Choroid plexus epithelial cell (primary cell): ENCODE measurements at places on chromosomes 6 and 20.

DNA sequence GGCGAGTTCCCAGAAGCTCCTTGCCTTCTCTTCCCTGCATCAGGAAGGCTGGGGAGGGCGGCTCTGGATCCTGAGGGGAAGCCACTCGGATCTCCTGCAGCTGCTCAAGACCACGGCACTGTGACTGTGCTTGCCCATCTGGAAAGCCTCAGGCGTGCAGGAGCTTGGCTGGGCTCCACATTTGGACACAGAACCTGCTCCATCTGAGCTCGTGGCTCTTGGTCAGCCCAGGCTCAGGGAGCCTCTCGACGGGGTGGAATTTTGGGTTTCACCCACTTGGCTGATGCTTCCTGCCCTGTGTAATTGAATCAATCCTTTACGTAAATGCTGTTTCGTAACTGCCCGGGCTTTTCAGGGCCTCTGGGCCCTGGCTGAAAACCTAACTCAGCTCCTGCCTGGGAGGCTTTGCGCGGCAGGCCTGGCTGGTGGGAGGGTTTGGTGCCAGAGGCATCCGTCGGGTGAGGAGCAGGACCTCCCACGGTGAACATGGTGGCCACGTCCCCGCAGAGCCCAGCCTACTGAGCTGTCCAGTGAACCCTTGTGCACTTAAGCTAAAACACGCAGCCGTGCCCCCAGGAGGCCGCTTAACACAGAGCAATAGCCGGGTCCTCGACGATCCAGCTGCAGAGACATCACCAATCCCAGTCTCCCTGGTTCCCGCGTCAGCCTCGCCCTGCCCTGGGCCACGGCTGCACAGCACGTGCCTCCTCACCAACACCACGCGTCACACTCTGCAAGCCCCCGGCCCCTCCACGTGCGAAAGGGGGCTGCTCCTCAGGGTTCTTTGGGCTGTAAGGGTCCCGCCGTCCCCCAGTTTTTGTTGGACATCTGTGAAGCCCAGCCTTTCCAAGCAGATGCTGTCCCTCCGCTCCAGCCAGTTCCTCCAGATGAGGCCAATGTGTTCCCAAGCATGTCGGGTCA is 241.0 kb downstream of the DLL1 start:
- DNase-seq, result peak; percentile 50

DNA sequence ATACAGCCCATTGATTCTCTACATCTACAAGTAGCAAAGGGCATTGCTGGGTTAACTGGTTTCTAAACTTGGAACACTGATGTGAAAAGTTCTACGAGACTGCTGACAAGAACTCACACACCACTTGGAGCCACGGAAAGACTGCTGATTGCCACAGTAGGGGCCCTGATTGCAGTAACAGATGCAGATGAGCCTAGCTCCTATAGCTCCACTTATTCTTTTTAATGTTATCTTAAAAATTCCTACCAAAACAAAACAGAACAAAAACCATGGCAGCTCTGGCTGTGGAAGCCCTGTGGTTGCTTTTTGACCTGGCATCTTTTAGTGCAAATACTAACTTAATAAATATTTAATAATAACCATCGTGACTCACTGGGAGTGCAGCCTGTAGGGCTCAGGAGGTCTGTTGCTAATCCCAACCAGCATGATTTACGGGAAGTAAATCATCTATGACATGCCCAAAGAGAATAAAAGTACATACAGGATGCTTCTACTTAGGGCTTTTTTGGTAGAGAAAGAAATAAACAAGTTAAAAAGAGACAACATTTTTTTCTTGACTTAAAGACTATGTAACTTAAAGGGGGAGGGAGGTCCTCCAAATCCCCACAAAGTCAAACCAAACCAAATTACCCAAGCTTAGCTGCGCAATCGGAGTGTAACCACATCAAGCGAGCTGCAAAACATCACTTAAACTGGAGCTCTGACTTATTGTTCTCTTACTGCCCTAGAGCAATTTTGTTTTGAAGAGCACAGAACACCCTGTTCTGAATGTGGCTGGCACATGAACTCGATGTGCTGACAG is 87.2 kb downstream of the FKBP5 start:
- DNase-seq, result peak; percentile 98

GRCh38 chr6:158767709-158768108 is 51.5 kb downstream of the EZR start:
- DNase-seq, result no peak

DNA sequence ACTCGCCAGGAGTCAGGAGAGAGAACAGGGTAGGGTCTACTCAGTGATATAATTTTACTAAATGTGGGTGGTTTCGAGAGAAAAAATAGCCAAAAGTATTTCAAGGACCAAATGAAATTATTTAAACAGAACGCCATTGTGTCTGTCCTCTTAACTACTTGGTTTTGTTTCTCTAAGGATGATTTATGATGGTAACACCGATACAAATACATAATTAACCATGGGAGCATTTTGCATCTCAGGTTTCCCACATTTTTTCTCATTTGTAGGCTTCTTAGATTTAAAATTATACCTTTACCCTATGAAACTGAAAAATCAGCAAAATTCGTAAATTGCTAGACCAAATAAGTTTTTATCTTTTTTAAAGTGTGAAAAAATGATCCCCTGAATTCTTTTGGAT is 188.2 kb downstream of the ZFP64 start:
- no peak for DNase-seq

- peak; percentile 93 for DNase-seq
These were observed 6.3 kb upstream of the RAMACL start for GRCh38 chr6:166592821-166593220.

DNA sequence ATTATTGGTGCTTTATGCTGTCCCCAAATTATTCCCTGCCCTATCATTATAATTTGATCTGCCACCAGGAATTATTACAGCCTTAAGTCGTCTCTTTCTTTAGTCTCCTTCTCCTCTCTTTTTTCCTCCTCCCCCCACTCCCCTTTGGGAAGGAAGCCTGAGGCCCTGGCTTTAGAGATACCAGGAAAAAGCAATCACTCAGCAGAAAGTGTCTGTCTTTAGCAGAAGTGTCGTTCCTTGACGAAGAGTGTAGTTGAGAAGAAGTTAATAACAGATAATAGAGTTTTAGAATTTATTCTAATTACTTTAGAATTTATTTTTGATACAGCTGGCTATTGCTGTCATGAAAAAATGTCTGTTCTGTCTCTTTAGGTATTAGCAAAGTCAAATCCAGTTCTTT is 16.5 kb downstream of the LIN28B start:
- DNase-seq, result no peak

GRCh38 chr20:25218492-25218891 is 23.0 kb downstream of the ENTPD6 start:
- no peak for DNase-seq

DNA sequence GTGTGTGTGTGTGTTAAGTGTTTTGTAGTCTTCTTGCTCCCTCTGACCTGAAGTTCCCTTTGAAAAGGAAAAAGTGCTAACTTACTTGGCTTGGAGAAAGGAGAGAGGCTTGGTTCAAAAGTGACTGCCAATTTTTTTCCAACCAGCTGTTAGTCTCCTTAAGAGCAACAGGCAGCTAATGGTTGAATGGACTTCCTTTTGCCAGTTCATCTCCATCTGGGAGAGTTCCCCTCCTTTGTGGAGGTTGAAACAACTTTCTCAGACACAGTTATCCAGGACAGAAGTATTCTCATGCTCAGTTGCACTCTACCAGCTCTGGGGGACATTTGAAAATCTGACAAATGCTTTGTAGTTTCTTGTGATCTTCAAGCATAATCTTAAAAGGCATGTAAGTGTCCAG is 4.5 kb downstream of the RIPOR2 start:
- DNase-seq, result peak; percentile 29

DNA sequence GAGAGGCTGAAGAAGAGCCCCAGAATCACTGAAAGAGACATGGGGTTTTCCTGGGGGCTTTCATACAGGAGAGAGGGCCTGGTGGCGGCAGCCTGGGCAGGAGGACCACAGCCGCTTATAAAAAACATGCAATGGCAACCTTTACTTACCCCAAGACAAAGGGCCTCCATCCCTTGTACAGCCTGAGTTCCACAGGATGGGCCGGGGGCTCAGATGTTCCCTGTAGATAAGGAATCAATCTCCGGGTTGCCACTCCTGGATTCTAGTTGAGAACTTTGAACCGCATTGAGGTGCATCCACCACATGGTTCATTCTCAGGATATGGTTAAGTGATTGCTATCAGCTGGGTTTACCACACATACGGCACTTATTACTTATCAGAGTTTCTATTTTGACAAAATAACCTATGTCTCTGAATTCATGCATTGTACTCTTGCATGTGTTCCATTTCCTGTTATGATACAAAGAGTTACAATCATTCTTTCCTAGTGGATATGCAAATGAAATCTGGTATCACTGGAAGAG is 677.6 kb downstream of the KIF16B start:
- DNase-seq, result no peak

DNA sequence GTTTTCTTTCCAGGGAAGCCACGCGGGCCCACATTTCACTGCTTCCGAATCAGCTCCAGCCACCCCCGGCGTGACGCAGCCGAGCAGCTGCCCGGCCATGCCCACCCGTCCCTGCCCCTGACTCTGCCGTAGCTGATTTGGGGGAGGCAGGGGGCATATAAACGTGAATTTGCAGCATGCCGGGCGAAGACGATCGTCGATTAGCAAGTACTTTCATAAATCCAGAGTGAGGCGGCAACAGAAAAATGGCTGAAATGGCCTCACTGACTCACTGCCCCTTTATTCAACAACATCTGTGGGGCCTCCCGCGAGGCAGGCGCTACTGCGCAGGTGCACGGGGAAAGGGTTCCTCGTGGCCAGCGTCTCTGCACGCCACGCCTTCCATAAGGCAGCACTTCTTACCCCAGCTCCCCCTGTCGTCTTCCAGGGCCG is 118.0 kb downstream of the DLL1 start:
- no peak for DNase-seq

DNA sequence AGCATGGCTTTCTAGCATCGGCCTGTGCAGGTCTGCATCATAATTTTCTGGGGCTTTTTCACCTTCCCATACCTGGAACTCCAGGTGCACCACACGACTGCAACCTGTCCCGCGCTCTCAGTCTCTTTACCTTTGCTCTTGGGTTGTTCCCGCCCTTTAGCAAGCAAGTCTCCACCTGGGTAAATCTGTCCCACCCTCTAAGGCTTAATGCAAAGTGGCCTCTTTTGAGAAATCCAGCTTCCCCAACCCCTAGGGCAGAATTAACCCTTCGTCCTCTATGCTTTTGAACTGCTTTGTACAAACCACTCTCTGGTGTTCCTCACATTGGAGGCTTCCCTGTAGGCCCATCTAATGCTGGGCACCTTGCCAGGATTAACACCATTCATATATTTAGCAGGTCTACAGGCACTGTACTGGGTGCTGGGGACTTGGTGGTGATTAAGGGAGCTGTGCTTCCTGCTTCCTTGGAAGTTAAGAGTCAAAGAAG is 2.8 kb downstream of the ITPR3 start:
- DNase-seq, result no peak

DNA sequence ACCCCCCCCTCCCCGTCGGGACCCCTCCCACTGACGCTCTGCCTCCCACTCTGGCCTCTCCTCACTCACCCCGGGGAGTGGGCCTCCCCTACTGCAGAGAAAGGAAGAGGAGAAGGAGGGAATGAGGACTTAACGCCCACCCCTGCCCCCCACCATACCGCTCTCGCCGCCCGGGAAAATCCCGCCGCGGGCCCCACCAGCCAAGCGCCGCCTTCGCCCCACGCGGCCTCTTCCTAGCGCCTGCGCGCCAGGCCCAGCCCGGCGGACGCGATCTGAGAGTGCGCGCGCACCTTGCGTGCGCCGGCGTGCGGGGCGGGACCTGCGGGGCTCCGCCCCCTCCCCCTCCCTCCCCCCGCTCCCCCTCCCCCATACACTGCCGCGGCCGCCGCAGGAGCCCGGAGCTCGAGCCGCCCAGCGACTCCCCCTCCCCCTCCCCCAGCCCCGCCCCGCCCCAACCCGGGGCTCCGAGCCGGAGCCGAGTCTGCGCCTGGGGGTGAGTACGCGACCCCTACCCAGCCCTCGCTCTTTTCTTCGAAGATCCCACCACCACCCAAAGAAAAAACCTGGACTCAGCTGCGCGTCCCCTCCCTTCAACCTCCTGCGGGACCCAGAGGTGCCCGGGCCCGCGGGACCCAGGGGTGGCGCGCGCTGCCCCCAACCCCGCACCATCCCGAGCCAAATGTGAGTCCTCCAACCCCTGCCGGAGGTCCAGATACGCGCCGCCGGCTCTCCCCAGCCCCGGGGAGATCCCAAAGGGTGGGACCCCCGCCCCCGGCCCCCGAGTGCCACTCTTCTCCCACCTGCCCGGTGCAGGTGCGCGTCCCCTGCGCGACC is at the start of the genes MRPL14 and TMEM63B:
Gene MRPL14 (minus strand): TSS at position 267 of the 834 bp plus-strand sequence. CDS start 10,841 bp downstream, outside the sequence.
Gene TMEM63B (plus strand): TSS at position 369 of the 834 bp plus-strand sequence. CDS start 7,031 bp downstream, outside the sequence.
- DNase-seq, result peak; percentile 92

GRCh38 chr6:150685860-150686259 is 86.2 kb downstream of the PLEKHG1 start:
- peak; percentile 25 for DNase-seq

GRCh38 chr20:64001607-64002011 is 20.7 kb downstream of the PRPF6 start:
- no peak for DNase-seq

DNA sequence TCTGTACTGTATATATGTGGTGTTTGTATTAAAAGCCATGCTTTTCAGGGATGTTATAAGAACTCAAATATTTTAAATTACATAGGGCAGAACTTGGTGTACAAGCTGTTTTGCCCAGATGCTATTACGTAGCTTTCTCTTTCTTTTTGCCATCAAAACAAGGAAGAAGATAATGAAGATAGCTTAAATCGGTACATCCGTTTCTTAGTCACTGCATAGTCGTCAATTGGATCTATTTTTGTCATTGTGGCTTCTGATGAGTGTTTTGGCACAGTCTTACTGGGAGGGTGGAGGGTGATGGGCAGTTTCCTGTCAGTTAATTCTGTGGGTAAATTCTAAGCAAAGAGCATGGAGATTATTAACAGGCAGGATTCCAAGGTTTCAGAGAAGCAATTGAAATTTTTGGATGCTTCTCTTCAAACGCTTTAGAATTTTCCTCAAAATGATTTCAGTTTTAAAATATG is 649.1 kb upstream of the GJE1 start:
- DNase-seq, result peak; percentile 95

- DNase-seq, result peak; percentile 44
These were observed 18.5 kb downstream of the ATP9A start for GRCh38 chr20:51749674-51750036.

DNA sequence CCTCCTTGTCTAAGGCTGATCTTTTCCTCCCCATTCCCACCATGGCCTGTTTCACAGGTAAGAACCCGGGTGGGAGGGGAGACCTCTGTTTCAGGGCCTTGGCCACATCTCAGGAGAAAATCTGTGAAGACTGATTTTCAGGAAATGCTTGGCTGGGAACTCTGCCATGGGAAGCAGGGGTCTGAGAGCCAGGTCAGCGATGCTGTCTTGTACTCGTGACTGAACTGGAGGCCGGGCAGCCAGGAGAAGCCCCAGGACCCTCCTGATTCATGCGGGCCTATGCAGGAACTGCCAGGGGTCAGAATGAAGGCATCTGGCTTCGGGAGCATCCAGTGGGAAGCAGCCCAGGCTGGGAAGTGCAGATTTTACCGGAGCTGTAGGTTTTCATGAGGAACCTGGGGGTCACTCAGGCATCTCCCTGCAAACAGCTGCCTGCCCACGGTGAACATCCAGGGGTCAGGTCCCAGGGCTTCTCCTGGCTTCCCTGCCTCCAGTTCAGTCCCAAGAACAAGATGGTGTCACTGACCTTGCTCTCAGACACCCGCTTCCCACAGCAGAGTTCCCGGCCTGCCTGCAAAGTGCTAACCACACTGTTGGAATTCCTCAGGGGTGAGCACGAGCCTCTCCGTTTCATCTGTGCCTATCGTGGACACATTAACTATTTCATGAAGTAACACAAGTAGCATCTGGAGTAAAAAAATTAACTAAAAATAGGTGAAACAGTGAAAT is 90.2 kb upstream of the SULF2 start:
- peak; percentile 65 for DNase-seq

- peak; percentile 29 for DNase-seq
These were observed 209.2 kb upstream of the ASCC3 start for GRCh38 chr6:101090281-101090680.

GRCh38 chr6:37783025-37783855 is 36.3 kb upstream of the ZFAND3 start:
- DNase-seq, result peak; percentile 29
